Astrocyte (in vitro differentiated cells and primary cell): ENCODE measurements at places on chromosomes 6 and 20. TPM values are rescaled to one million over a fixed set of nuclear protein-coding genes. Genes with fewer than 3 reads are reported as not detected.

DNA sequence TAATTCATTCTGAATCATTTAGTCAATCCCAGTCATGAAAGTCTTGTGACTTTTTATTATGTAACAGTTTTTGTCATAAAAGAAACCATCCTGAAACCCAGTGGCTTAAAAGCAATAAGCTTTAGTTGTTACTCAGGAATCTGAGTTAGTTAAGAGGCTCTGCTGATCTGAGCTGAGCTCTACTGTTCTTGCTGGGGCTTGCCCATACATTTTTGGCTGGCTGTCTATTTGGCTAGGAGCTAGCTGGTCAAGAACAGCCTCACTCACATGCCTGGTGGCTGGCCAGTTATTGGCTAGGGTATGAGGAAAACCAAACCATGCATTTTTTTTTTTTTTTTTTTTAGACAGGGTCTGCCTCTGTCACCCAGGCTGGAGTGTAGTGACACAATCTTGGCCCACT lies 10.6 kb downstream of the TCF21 start:
- no peaks in the 10 kb centered on the region for H3K36me3 ChIP-seq
- H3K27me3 ChIP-seq: peaks cover 60% of the 10 kb centered on the region
- DNase-seq: no peak
- H3K27ac ChIP-seq: no peak overlapping the region
- no peak overlapping the region for H3K4me3 ChIP-seq

DNA sequence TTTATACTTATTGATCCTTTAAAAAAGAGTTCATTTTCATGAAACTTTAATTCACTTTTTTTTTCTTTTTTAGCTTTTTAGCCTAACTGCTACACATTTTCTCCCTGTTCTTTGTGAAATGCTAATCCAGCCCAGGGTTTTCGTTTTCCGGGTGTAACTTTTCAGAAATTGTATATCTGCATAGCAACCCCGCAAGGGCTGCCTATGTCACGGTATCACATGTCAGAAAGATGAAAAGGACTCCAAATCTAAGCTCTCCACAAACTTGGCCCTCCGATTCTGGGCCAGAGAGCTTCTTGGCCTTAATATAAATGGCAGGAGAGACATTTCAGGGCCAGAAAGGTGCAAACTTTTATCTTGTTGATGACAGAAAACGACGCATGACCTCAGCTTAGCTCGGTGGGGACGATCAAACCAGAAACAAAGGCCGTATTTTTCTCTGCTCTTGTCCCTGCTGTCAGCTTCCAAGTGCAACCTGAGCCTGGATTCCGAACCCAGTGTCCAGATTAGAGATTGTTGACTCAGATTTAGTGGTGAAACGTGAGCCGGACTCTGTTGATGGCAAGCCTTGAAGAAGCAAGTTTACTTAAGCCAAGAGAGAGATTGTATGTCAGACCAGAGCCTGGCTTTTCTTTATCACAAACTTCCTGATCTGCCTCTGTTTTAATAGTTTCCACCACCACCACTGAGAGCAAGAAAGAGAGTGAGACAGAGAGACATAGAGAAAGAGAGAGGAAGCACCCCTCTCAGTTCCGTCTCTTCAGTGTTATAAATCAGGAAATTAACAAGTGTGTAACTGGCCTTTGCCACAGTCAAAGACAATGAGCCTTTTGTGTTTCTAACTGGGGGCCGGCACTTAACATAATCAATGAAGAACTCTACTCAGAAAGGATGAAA lies 157.8 kb downstream of the SCML4 start:
- H3K4me1 ChIP-seq: peaks cover 29% of the 10 kb centered on the region
- peak overlapping the region; percentile 7 for H3K4me3 ChIP-seq
- H3K27ac ChIP-seq: no peak overlapping the region
- DNase-seq: peak; percentile 62
- H3K36me3 ChIP-seq: no peaks in the 10 kb centered on the region

GRCh38 chr20:41200446-41201202 lies 63.3 kb downstream of the PLCG1 start:
- no peak overlapping the region for H3K27ac ChIP-seq
- H3K4me1 ChIP-seq: no peaks in the 10 kb centered on the region
- no peak overlapping the region for H3K4me3 ChIP-seq
- no peaks in the 10 kb centered on the region for H3K27me3 ChIP-seq
- peaks cover 14% of the 10 kb centered on the region for H3K36me3 ChIP-seq

- H3K4me1 ChIP-seq: peaks cover 13% of the 10 kb centered on the region
- DNase-seq: no peak
- no peaks in the 10 kb centered on the region for H3K36me3 ChIP-seq
Measured at GRCh38 chr6:33710296-33711121, 991 bp downstream of the UQCC2 start.

GRCh38 chr20:56781108-56781739 lies 152.1 kb downstream of the TFAP2C start:
- DNase-seq: no peak
- H3K27ac ChIP-seq: no peak overlapping the region
- H3K4me3 ChIP-seq: no peak overlapping the region
- no peaks in the 10 kb centered on the region for H3K36me3 ChIP-seq

- no peaks in the 10 kb centered on the region for H3K4me1 ChIP-seq
- DNase-seq: peak; percentile 6
Measured at GRCh38 chr6:142275236-142276006, 26.4 kb upstream of the ADGRG6 start.

DNA sequence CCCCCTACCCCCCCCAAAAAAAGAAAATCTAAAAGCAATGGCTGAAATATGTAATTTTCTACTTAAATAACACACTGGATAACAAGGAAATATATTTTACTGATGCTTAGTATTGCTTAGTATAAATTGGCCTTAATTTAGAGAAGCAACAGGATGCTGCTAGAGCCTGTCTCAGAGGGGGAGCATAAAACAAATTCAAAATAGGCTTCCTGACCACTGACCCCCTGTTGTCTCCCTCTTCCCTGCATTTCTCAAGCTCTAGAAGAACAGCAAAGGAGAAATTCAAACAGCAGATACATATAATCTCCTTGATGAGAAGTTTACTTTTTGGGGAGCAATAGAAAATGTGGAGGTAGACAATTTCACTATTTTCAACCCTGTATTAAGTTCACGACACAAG lies 631.1 kb upstream of the GJE1 start:
- no peak overlapping the region for H3K4me3 ChIP-seq
- no peaks in the 10 kb centered on the region for H3K4me1 ChIP-seq
- H3K27me3 ChIP-seq: no peaks in the 10 kb centered on the region
- H3K36me3 ChIP-seq: no peaks in the 10 kb centered on the region
- no peak overlapping the region for H3K27ac ChIP-seq

DNA sequence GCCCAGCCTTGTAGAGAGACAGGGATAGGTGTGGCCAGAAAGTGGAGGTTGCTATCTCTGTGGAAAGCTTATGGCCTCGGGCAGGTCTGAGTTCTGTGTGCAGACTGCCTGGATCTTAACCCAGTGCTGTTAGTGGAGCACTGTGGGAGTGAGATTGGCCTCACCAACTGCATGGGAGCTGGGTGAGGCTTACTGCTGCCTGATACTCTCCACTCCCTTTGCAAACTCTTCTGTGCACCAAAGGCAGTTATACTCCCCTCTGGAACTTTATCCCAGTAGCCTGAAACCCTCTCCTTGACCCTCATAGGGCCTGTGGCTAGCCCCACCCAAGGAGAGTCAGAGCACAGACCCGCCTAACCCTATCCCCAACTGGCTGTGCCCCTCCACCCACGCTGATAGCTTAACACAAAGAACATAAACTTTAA lies 41.4 kb upstream of the PKIB start:
- no peak for DNase-seq
- no peaks in the 10 kb centered on the region for H3K27me3 ChIP-seq
- H3K36me3 ChIP-seq: no peaks in the 10 kb centered on the region

- H3K4me3 ChIP-seq: peak within 1 kb of the TSS; percentile 33
- DNase-seq: no peak
- no peak within 1 kb of the TSS for H3K27ac ChIP-seq
Measured at GRCh38 chr20:31967830-31968249, at the start of gene XKR7. TSS of gene XKR7 (plus strand) at chr20:31968151. CDS start at chr20:31968176, 25 bp downstream.

GRCh38 chr6:71088166-71088565 lies 131.3 kb upstream of the B3GAT2 start:
- DNase-seq: no peak
- no peak overlapping the region for H3K27ac ChIP-seq
- H3K27me3 ChIP-seq: no peaks in the 10 kb centered on the region
- H3K4me3 ChIP-seq: no peak overlapping the region

- no peak overlapping the region for H3K4me3 ChIP-seq
- no peaks in the 10 kb centered on the region for H3K4me1 ChIP-seq
- DNase-seq: no peak
- peaks cover 19% of the 10 kb centered on the region for H3K36me3 ChIP-seq
- no peaks in the 10 kb centered on the region for H3K27me3 ChIP-seq
Measured at GRCh38 chr20:36532388-36532787, 8.9 kb upstream of the MYL9 start.

DNA sequence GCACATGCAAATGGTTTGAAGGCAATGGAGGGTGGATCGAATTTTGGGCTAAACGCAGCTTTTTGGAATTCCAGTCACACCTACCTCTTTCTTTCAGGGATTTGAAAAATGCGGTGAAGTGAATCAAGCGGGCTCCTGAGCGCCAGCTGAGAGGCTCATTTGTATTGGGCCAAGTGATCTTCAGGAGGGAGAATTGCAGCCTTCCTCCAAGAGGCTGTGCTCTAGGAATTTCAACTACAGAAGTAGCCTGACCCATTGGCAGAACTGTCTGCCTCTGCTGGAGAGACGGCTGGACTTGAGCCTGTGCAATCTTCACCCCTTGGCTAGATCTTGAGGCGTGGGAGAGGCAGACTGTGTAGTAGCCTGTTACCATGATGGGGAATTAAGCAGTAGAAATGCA lies 5.7 kb upstream of the TIAM2 start:
- no peak overlapping the region for H3K4me3 ChIP-seq
- H3K27me3 ChIP-seq: no peaks in the 10 kb centered on the region
- H3K4me1 ChIP-seq: no peaks in the 10 kb centered on the region

GRCh38 chr6:111427341-111428116 lies 55.5 kb downstream of the REV3L start:
- H3K27ac ChIP-seq: peak overlapping the region; percentile 67
- H3K4me3 ChIP-seq: peak overlapping the region; percentile 48
- no peaks in the 10 kb centered on the region for H3K36me3 ChIP-seq

DNA sequence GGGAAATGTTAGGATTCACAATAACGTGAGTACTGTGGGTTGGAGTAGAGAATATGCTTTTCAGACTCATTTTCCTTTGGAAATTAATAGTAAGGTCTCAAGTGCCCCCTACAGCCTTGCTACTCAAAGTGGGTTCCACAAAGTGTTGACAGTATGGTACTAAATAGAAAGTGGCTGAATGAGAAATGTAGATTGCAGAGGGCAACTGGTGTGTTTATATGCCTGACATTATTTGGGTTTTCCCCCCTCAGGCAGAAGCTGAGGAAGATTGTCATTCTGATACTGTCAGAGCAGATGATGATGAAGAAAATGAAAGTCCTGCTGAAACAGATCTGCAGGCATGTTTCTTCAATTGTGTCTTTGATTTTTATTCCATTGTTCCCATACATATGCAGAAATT lies 5.6 kb downstream of the FBXO9 start:
- no peak for DNase-seq
- H3K4me3 ChIP-seq: no peak overlapping the region
- no peak overlapping the region for H3K27ac ChIP-seq
- H3K4me1 ChIP-seq: no peaks in the 10 kb centered on the region

GRCh38 chr20:24778585-24779031 lies 170.5 kb upstream of the CST7 start:
- H3K36me3 ChIP-seq: no peaks in the 10 kb centered on the region
- DNase-seq: no peak
- no peak overlapping the region for H3K4me3 ChIP-seq
- no peak overlapping the region for H3K27ac ChIP-seq

- H3K4me3 ChIP-seq: no peak overlapping the region
- H3K4me1 ChIP-seq: peaks cover 3% of the 10 kb centered on the region
- DNase-seq: no peak
- no peak overlapping the region for H3K27ac ChIP-seq
Measured at GRCh38 chr6:111530218-111530617, 47.2 kb upstream of the REV3L start.

DNA sequence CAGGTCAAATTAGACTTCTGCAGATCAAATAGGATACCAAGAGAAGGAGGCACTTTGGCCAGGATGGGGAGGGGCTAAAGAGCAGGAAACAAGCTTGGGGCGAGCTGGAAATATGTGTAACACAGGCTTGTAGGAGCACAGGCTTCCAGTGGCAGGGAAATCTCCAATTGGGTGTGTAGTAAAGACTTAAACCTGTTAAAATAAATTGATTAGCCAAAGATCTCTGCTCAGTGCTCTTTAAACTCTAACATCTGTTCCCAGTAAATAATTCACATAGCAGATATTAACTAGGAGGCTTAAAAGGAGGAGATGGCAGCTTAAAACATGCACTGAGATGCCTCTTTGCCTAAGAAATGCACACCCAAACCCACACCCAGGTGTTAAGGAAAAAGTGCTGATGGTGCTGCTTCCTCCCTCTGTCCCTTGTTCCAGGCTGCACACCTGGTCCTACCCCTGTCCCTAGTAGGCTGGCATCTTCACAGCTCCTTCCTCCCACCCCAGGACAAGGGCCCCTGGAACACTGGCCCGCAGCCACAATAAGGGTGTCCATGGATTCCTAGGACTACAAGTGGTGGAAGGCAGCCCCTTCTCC lies 93.5 kb upstream of the MLN start:
- H3K27me3 ChIP-seq: peaks cover 3% of the 10 kb centered on the region
- no peaks in the 10 kb centered on the region for H3K36me3 ChIP-seq
- H3K4me3 ChIP-seq: no peak overlapping the region
- DNase-seq: no peak
- H3K27ac ChIP-seq: no peak overlapping the region

DNA sequence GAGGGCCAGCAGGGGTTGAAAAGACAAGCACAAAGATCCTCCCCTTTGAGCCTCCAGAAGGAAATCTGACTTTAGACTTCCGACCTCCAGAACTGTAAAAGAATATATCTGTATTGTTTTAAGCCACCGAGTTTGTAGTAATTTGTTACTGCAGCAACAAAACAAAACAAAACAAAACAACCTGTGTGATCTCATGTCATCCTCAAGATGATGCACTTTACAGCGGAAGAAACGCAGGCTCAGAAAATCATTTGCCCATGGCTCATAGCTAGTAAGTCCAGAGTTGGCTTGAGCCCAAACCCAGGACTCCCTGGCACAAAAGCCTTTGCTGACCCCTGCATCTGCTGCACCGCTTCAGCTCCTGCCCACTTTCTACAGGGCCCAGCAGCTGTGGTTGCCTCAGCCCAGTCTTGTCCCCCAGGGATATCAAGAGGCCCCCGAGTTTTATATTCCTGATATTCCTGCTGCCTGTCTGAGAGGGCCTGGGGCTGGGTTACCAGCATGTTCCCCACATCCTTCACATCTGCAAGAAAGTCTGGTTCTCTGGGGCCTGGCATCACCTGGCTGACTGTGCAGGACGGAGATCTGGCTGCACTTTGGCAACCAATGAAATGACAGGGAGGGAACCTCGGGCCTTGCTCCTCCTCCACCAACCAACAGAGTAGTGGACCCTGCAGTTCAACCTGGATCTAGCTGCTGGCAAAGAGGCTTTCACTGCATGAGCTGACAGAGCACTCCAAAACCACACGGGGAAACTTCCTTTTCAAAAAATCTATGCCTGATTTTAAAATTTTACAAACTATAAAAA lies 56.9 kb downstream of the JPH2 start:
- H3K4me3 ChIP-seq: no peak overlapping the region
- no peak overlapping the region for H3K27ac ChIP-seq
- no peaks in the 10 kb centered on the region for H3K36me3 ChIP-seq
- no peaks in the 10 kb centered on the region for H3K27me3 ChIP-seq
- no peaks in the 10 kb centered on the region for H3K4me1 ChIP-seq
- peak; percentile 53 for DNase-seq

SLC22A2 gene
- not detected in 2 replicates for total RNA-seq

LKAAEAR1 gene
- 0.34 TPM in 1 of 2 replicates, not detected in the other for total RNA-seq

CD93 gene
- 0.02 TPM in 1 of 2 replicates, not detected in the other for total RNA-seq

SNAP25 gene
- total RNA-seq: 3.9 and 5.2 TPM in 2 replicates

HLA-DQB2 gene
- not detected in 2 replicates for total RNA-seq
